HuH-7.5 (cell line): ENCODE measurements at places on chromosomes 11 and 22.
A peak's percentile ranks its signal among the peaks of the same experiment; 100 is the strongest.

GRCh38 chr11:70772950-70773349, 374.6 kb downstream of the CTTN start:
- DNase-seq: peak; percentile 64

DNA sequence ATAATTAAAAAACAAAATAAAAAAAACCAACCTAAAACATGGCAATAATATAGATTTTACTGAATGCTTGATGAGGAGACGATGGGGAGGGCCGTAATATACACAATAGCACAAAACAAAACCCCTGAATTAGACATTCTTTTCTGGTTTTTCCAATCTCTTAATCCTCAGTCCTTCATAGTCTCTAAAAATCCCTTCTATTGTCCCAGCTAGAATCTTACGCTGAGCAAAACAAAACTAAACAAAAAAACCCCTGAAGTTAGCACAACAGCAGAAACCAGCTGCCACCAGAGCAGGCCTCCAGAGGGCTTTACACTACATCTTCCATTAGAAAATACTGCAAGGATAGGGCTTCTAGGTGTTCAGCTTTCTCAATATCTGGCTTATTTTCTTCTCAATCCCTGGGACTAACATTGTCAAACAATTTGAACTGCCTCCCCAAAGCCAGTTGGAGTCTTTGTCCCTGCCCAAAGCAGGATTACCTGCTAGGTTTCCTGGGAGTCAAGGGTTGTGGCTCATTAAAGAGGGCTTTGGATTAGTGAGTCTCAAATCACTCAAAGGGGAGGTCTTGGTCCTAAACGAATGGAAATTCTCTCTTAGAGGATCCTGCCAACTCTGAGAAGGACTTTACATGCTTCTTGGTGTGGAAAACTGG, 2.1 kb upstream of the RNF26 start:
- DNase-seq: no peak

DNA sequence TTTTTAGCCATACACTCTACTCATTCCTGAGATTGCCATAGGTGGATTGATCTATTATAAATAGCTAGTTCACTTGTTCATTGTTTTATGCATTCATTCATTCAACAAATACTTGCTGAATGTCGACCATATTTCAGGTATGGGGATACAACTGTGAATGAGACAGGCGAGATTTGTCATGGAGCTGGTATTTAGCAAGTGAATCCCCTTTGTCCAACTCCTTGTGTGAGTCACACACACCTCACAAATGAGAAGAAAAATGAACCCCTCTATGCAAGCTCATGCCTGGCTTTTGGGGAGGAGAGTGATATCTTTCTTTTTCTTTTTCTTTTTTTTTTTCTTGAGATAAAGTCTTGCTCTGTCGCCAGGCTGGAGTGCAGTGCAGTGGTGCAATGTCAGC, 1.8 kb upstream of the AMPD3 start:
- no peak for DNase-seq

GRCh38 chr11:64638829-64639228, 47.8 kb downstream of the SLC22A12 start:
- DNase-seq: no peak

DNA sequence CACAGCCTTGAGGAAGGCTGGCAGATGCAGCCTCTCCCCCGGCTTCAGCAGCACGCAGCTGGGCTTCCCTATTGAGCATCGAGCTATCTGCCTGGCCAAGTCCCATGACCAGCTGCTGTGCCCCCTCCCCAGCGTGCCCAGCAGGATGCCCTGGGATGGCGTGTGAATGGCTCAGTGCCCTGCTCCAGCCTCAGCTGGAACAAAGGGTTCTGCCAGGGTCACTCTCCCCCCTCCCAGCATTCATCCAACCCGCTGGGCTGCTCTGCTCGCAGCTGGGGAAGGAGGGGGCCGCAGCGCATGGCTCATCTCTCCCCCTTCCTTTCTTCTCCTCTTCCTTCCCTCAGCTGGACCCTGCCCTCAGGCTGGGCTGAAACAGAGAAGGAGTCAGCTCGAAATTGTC, 14.5 kb downstream of the LRP4 start:
- DNase-seq: no peak

- no peak for DNase-seq
These were observed 35.3 kb upstream of the NECTIN1 start for GRCh38 chr11:119764108-119764868.

DNA sequence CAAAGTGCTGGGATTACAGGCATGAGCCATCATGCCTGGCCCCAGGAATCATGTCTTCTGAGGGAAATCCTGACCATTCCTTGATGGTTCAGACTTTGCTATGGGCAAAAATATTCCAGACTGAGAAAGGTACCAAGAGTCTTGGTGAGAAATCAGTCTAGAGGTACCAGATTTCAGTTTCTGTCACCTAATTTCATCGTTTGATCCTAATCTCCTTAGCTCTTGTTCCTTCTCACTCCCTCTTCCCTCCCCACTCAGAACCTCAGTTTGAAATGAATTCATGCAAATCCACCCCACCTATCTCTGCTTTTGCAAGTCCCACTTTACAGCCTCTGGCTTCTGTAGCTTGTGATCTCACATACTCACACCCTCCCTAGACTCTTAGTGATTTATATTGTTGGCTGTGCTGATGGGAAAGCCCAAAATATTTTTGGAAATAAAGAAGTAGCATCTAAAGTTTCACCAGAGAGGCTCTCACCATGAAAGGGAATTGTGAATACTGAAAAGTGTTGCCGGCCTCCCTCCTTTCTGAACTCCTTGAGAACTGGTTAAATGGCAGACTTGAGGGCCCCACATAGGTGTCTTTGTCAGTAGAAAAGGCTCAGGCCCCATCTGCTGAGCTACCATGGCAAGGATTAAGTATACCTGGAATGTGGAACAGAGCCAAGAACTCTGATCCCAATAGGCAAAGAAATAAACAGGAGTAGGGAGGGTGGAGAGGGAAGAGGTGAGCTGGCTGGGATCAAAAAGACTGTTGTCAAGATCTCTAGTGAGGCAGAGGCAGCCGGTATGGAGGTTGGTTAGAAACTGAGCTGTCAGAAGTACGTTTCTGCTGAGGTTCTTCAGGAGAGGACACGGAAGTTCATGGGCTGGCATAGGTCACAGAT, 190.5 kb upstream of the MTMR2 start:
- DNase-seq: no peak

- no peak for DNase-seq
These were observed 404.5 kb upstream of the LARGE1 start for GRCh38 chr22:34324763-34325162.

DNA sequence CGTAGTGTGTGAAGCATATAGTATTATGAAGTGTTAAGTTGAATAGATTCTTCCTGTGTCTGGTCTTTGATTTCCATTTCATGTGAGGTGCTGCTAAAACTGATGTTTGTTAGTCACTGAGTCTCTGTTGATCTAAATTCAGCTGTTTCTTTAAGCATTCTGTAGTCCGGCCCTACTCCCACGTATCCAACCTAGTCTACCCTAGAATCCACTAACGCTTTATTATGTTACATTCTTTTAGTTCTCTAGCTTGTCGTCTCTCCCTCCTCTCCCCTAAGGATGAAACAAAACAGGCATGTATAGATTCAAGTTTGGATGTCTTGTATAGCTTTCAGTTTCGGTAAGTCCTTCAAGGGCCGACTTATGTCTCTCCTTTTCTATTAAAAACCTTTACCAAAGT, 4.1 kb downstream of the WEE1 start:
- DNase-seq: no peak

DNA sequence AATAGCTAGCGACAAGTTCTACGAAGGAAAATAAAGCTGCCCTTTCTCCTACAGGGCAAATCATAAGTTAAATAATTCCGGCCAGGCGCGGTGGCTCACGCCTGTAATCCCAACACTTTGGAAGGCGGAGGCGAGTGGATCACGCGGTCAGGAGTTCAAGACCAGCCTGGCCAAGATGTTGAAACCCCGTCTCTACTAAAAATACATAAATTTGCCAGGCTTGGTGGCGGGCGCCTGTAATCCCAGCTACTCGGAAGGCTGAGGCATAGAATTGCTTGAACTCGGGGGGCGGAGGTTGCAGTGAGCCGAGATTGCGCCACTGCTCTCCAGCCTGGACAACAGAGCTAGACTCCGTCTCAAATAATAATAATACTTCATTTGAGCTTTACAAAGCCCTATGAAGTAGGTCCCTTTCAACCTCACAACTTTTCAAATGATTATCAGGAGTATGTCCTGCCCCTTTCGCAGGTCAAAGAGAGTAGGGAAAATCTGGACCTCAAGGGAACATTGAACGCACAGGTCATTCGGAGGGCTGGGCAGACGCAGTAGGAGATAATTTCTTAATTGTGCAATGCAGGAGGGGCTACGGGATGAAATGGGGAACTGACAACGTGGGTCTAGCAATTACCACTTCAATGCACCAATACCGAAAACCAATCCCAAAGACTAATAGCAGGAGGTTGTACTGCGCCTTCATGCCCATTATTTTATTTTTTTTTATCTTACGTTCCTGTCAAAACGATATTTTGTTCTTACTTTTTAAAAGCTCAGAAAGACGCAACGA, 590 bp downstream of the COMMD9 start:
- DNase-seq: no peak

DNA sequence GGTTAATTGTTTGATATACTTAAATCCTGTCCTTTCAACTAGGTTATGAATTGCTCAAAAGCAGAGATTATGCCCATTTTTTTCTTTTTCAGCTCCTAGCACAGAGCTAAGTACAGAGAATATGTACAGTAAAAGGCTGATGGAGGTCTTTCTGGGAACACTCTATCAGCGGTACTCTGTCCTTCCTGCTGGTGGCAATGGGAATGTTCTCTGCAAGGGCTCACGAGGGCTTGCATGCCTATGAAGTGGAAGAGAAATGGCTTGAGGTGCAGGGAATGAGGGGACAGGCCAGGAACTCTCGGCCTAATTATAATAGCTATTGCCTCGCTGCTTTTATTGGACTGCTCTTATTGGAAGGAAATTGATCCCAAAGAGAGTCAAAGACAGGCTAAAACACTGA, 83.7 kb upstream of the RAB1B start:
- DNase-seq: no peak

- no peak for DNase-seq
These were observed 39.4 kb downstream of the MICAL2 start for GRCh38 chr11:12149672-12150225.

GRCh38 chr11:36126678-36127077, 162.5 kb downstream of the COMMD9 start:
- no peak for DNase-seq

DNA sequence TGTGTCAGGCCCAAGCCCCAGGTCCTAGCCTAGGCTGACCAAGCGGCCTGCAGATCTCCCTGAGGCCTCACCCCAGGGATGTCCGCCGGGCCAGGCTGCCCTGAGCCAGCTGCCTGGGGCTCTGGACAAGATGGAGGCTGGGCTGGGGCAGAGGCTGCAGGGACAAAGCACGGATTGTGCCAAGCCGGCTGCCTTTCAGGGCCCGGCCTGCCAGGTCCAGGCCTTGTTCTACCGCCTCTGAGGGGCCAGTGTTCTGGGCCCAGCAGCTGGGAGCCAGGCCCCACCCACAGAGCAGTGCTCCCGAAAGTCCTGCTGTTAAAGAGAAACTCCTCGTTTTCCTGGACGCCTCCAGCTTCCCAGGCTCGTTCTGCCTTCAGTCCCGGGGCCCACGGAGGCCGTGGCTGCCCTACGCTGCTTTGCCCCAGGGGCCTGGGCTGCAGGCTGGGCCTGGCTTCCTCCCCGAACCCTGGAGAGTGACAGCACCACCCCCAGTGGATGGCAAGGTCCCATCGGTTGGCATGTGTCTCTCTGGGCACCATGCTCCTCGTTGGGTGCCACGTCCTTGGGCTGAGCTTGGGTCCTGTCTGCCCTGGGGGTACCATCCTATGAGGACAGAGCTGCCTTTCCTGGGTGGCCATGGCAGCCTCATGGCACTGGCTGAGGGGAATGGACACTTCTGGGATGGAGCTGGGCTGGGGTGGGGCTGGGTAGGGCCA, 7.6 kb downstream of the BRSK2 start:
- DNase-seq: no peak

GRCh38 chr11:66107600-66108510, 37.8 kb downstream of the PACS1 start:
- no peak for DNase-seq

- peak; percentile 73 for DNase-seq
These were observed at the start of gene FZD4 for GRCh38 chr11:86955361-86956120. Gene FZD4 (minus strand): TSS chr11:86955395. CDS start chr11:86955085, 310 bp downstream.

DNA sequence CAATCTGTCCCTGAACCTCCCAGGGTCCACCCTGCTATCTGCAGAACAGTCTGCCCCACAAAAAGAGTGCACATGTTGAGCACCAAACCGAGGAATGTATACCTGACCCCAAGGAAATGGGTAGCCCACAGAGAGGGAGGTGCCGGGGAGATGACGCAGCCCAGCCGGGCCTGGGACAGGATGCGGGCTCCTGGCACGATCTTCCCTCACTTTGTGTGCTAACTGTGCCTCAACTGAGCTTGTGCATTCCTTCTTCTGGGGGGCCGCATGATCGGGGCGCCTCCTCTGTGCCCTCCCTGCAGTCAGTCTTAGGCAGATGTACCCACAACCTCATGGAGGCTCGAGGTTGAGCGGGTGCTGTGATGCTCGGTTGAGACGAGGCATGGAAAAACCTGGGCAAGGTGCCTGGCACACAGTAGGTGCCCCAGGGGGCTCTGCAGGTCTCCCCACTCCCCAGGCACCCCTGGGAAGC, 2.4 kb downstream of the GAS2L1 start:
- no peak for DNase-seq

GRCh38 chr11:33195462-33196173, 34.3 kb upstream of the CSTF3 start:
- no peak for DNase-seq

- DNase-seq: peak; percentile 83
These were observed 12.1 kb upstream of the NFAM1 start for GRCh38 chr22:42444077-42444904.

DNA sequence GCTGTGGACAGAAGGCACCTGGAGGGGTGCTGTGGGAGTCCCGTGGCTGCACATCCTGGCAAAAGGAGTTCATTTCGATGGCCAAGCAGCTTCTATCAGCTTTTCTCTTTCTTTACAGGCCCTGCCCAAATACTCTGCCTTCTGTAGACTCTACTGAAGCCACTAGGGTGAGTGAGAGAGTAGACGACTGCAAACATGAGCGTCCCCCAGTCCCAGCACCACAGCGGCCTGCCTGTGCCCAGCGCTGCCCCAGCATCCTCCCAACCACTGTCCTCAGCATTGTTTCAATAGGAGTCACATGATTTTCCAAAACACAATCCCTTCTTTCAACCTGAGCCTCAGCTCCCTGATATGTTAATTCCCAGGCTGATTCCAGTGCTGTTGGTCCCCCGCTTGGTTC, 110.0 kb downstream of the KIRREL3 start:
- DNase-seq: no peak

GRCh38 chr11:70719516-70719915, 321.2 kb downstream of the CTTN start:
- no peak for DNase-seq

DNA sequence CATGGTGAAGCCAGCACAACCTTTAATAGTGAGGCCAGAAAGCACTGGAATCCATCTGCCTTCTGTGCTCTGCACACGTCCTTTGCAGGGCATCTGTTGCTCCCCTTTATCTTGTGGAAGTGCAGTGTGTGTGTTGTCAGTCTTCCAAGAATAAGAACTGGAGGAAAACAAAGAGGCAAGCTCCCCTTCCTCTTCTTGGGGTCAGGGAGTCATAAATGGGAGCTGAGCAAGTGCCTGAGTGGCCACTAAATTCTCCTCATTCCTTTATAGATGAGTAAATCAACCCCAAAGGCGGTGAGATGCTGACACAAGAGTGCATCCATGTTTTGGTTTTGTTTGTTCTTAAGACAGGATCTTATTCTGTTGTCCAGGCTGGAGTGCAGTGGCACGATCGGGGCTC, 38.3 kb downstream of the WT1 start:
- DNase-seq: no peak

GRCh38 chr11:72041364-72042063, 38.8 kb downstream of the NUMA1 start:
- DNase-seq: peak; percentile 19

- DNase-seq: no peak
These were observed 30.2 kb downstream of the HTR3B start for GRCh38 chr11:113934761-113935160.

GRCh38 chr11:76602431-76602861, 68.1 kb downstream of the LRRC32 start:
- DNase-seq: no peak
